ENCODE measurements at places on chromosomes 7 and 10. TPM values are rescaled to one million over a fixed set of nuclear protein-coding genes. Genes with fewer than 3 reads are reported as not detected.

Gene LIPJ
- 3.7 TPM for total RNA-seq

Gene SP4
- 74.6 TPM for total RNA-seq

Gene SUPV3L1
- 40.4 TPM for total RNA-seq

Gene PRLHR
- 2.4 TPM for total RNA-seq

Gene SPDYE16
- 0.41 TPM for total RNA-seq

Gene PLEKHS1
- total RNA-seq = not detected

Gene EN2
- not detected for total RNA-seq

Gene LRRC17
- total RNA-seq = 15.5 TPM

Gene PNLIPRP2
- total RNA-seq = not detected

Gene BTBD16
- not detected for total RNA-seq

Gene TMEM225B
- not detected for total RNA-seq

Gene ADAM8
- total RNA-seq = 1.2 TPM

Gene TNS3
- total RNA-seq = 6.1 TPM

Gene ICA1
- 42.4 TPM for total RNA-seq

Gene PAPOLB
- total RNA-seq = 0.82 TPM

Gene LLCFC1
- not detected for total RNA-seq

Gene EVX1
- not detected for total RNA-seq

Gene WDFY4
- total RNA-seq = 0.41 TPM

Gene RPS24
- 2,828 TPM for total RNA-seq

Gene ASZ1
- total RNA-seq = not detected

Gene TSPAN12
- total RNA-seq = 5.7 TPM

Gene EPHB6
- 29.3 TPM for total RNA-seq

Gene CRTAC1
- total RNA-seq = 7.3 TPM

Gene SH2D4B
- total RNA-seq = 1.2 TPM

Gene ADAP1
- 33.8 TPM for total RNA-seq

Gene SLC26A3
- total RNA-seq = not detected

Gene SLC16A9
- total RNA-seq = 8.2 TPM

Gene TCAF2
- total RNA-seq = under 0.01 TPM

Gene BAMBI
- 4.5 TPM for total RNA-seq

Gene NXPH1
- total RNA-seq = 41.6 TPM

Gene LIPF
- not detected for total RNA-seq

Gene UPK3BL2
- total RNA-seq = 1.6 TPM

Gene SPDYE3
- not detected for total RNA-seq

Gene HOXA9
- total RNA-seq = not detected

Gene LHFPL3
- total RNA-seq = 24.1 TPM

Gene LEP
- total RNA-seq = not detected

Gene FFAR4
- total RNA-seq = not detected

Gene BZW2
- 101 TPM for total RNA-seq

Gene LOXL4
- total RNA-seq = not detected

Gene SEPHS1
- 38.7 TPM for total RNA-seq

Gene RTKN2
- total RNA-seq = 4.5 TPM

Measured in frontal cortex (tissue), 4 donors.